ENCODE measurements at places on chromosomes 3 and 15.

GRCh38 chr3:136617198-136617597 lies 135.0 kb downstream of the STAG1 start:
- no peak for DNase-seq

- DNase-seq, result no peak
Observed at GRCh38 chr3:126167566-126167965, 12.8 kb downstream of the ALDH1L1 start.

DNA sequence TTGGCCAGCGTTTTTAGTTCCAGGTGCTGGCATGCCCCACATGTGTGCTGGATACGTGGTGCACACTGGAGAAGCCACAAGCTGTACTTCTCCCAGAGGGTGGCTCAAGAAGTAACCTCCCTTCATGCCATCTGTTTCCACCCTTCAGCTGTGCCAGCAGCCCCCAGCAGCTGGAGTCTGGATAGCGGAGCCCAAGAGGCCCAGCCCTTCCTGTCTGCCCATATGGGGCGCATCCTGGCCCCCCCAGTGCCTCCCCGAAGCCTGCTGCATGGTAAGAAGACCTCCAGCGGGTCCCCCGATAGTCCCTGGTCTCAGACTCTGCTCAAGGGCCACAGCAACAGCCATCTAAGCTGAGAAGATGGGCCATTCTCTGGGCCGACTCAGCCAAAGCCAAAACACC lies 5.8 kb upstream of the MANF start:
- DNase-seq, result no peak

GRCh38 chr3:136109499-136109898 lies 86.6 kb downstream of the MSL2 start:
- no peak for DNase-seq

DNA sequence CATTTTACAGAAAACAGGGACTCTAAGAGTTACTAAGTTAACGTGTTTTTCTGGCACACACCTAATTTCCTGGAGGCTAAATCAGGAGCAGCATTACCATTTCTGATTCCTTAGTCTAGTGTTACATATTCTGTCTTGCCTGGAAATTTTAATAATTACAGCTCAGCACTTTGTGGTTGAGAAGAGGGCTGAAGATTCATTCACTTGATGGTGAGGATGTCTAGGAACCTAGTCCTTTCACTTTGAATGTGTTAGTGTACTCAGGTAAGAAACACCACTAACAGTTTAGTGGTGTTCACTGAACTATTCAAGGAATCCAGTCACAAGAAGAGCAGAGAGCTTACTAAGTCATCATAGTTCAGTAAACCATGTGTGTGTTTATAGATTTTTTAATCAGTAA lies 102.8 kb downstream of the STT3B start:
- no peak for DNase-seq

- no peak for DNase-seq
Observed at GRCh38 chr3:73716418-73716817, 91.7 kb upstream of the PDZRN3 start.

DNA sequence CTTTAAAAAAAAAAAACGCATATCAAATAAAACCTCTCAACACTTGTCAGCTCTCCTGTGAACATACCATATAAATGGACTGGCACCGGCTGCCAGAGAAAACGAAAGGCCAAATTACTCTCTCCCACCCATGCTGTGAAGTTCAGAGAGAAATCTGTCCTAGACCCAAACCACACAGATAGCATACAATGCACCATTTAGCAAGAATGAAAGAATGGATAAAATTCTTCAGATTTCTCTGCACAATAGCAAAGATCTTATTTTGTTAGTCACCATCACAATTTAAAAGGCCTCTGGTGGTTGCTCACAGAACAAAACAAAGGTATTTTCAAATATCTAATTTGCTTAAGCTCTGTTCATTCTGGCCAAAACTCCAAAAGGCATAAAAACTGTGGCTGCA lies 93.9 kb upstream of the BHLHE40 start:
- no peak for DNase-seq

- no peak for DNase-seq
Observed at GRCh38 chr3:61094608-61095007, 156.6 kb downstream of the FHIT start.

- peak; percentile 41 for DNase-seq
Observed at GRCh38 chr3:88149101-88149508, 654 bp upstream of the C3orf38 start.

GRCh38 chr15:26697913-26698312 lies 75.0 kb downstream of the GABRB3 start:
- DNase-seq, result no peak

- DNase-seq, result no peak
Observed at GRCh38 chr15:48486228-48486627, 155.0 kb downstream of the DUT start.

DNA sequence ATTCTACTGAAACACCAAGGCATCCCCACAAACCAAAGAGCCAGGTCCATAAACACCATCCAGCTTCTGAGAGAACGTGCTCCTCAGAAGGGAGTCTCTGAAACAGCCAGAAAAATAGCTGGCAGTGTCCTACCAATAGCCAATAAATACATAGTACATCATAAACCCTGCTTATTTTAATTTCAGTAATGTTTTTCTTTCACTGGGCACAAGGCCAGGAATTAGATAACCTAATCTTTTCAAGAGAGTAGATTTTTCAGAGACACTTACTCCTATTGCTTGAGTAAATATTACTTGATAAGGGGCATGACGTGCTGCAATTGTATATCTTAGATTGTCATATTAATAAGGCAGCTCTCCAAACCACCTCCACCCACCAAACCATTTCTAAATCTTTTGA lies 22.7 kb downstream of the GADL1 start:
- no peak for DNase-seq

DNA sequence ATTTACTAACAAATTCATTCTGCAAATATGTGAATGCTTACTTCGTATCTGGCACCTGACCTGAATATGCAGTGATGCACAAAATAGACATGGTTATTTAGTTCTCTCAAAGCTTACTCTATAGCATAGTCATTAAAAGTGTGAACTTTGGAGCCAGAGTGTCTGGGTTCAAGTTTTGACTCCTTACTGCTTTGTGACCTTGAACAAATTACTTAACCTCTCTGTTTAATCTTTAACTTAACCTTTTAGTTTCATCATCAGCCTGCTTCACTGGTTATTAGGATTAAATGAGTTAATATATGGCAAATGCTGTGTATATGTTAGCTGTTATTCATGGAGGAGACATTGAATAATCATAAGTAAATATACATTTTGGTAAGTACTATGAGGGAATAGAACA lies 12.1 kb upstream of the MGA start:
- DNase-seq, result no peak

- no peak for DNase-seq
Observed at GRCh38 chr15:90884719-90885431, 571 bp downstream of the FES start.

- no peak for DNase-seq
Observed at GRCh38 chr3:169509780-169510692, 153.5 kb downstream of the MECOM start.

DNA sequence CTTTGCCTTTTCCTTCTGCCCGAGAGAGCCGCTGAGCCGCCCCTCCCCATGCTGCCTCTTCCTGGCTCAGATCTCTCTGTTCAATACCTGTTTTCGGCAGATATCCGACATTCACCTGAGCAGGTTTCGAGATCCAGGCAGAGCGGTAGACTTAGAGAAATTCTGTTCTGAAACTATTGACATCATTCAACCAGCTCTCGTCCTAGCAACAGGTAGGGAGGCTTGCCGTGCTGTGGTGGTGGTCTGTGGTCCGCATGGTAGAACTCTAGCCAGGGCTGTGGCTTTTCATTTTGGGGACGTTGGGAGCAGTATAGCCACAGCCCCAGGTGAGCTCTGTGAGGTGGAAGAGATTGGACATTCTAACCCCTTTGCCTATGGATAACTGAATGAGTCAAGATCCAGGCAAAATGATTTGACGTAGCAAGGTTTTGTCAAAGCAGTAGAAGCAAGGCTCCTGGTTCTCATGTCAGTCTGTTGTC lies 810 bp downstream of the TMEM62 start:
- DNase-seq, result no peak

DNA sequence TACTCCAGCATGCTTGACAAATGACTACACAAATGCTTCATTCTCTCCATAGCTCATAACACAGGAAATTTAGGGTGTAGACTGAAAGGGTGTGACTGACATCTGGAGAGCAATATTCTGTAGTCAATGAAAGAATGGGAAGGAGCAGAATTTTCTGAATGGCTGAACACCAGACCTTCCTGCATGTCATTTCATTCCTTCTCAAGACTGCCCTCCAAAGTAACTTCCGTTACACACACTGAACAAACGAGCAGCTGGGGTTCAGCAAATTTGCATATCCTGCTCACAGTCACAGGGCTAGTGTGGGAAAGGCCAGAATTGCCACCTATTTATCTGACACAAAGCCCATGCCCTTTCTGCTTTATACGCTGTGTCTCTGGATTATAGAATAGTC lies 325.0 kb upstream of the CFAP20DC start:
- no peak for DNase-seq

DNA sequence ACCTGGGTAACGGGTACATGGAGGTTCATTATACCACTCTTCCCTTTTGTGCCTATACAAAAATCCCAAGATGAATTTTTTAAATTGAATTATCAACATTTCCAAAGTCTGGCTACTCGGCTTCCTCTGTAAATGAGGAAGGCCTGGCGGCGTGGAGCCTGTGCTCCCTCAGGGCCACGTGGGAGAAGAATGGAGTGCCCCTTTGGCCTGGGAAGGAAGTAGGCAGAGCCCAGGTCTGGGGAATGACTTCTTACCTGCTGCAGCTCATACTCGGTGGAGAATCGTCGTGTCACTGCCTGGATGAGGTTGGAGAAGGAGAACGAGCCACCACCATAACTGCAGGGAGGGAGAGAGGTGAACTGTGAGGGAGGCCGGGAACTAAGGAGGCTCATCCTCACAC lies 14.1 kb downstream of the MESP2 start:
- no peak for DNase-seq

DNA sequence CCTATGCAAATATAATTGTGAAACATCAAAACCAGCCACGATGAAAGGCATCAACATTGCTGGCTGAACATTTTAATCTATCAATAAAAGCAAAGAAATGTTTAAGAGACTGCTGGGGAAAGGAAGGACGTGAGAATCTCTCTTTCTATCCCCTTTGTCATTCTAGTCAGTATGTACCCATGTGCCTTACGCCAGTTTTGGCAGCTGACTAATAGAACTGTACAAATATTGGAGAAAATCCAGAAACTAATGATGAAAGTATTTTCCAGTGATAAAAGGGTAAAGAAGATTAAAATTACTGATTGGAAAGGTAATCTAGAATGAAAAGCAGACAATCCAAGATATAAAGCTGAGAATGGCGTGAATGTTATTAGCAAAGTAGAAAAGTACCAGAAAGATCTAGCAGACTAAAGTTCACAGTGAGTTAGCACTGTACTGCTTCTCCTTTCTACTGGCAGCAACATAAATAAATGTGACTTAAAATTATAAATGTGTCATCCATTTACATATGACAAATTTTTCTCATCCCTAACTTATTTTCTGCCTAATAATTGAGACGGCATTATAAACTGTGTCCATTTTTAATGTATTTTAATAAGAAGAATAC lies 401.9 kb upstream of the CNTN4 start:
- DNase-seq, result no peak

DNA sequence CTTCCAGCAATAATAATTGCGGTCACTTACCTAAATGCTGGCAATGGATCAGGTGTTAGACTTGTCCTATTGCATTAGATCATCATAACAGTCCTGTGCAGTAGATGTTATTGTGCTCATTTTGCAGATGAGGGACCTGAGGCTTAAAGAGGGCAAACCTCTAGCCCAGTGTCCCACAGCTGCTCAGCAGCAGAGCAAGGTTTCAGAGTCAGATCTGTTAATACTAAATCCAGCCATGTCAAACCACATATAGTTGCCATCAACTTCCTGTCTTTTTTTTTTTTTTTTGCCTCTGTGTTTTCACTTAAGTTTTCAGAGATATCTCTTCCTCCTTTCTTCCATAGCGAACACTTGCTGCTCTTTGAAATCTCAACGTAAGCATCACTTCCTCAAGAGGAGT lies 12.1 kb downstream of the FEZF2 start:
- no peak for DNase-seq

DNA sequence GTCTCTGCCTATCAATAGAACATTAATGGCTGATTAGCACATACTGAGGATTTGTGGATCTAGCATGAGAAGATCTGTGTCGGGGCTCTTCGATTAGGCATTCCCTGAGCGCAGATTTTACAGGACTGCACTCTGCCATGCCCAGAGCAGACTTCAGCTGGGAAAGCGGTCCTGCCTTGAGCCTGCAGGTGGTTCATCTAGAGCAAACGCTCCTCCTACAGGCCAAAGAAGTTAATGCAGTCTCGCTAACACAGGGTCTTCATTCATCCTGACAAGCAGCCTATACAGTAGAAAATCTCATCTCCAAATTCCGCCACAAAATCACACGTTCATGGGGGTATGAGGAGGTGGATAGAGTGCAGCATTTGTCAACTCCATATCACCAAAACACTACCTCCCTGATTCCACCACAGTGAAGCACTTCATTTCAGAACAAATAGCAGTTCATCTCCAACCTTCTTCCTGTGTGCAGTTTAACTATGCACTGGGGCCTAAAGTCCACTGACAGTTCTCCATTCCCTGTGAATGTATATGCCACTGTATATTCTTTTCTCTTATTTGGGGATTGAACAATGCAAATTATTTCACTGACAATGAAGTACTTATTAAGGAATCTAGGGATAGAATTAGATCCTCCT lies 405.8 kb downstream of the IGSF11 start:
- peak; percentile 85 for DNase-seq

DNA sequence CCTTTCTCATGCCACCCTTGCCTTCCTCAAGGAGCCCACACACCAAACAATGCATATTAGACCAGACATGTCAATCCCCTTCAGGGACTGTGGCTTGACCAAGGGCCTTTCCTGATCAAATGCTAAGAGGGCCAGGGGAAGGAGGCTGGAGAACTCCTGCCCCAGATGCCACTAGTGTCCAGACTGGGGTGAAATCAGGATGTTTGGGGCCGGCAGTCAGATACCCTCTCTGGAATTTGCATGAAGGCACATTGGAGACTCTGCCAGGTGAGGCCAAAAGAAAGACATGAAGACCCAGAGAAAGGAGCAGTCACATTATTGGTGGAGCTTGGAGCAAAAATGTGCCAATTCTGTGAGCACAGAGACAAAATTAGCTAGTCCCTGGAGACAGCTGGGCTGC lies 154.1 kb downstream of the TLE3 start:
- DNase-seq, result no peak

DNA sequence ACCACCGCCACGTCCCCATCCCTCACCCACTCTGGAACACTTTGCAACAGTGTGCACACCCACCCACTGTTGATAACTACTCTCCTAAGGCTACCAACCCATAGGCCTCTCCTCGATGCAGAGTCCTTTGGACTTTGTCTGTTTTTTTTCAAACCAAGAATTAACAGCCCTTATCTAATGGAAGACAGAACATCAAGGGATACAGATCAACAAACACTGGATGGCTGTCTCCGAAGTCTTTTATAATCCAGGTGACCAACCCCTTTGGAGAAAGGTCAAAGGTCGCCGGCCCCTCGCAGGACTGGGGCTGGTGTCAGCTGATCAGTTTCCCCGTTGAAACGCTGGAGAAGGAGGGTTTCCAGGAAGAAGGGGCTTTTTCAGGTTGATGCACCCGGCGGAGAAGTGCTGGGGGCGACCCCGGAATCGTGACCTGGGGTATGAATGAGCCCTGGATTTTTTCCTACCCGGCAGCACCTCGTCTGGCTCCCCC lies 532 bp downstream of the B4GALT4 start:
- peak; percentile 29 for DNase-seq
